Naive thymus-derived CD8-positive, alpha-beta T cell (primary cell): ENCODE measurements at places on chromosomes 7 and 10.
A peak's percentile ranks its signal among the peaks of the same experiment; 100 is the strongest.

GRCh38 chr7:96179837-96180236, 142.1 kb downstream of the SLC25A13 start:
- no peak for DNase-seq

GRCh38 chr10:62130948-62131347, 137.7 kb downstream of the RTKN2 start:
- no peak for DNase-seq

GRCh38 chr10:62380016-62380415, 5.8 kb downstream of the ZNF365 start:
- DNase-seq: no peak

GRCh38 chr10:3095373-3096139, 28.2 kb downstream of the PFKP start:
- DNase-seq: no peak

GRCh38 chr7:7577888-7578287, 11.2 kb downstream of the MIOS start:
- DNase-seq: no peak

DNA sequence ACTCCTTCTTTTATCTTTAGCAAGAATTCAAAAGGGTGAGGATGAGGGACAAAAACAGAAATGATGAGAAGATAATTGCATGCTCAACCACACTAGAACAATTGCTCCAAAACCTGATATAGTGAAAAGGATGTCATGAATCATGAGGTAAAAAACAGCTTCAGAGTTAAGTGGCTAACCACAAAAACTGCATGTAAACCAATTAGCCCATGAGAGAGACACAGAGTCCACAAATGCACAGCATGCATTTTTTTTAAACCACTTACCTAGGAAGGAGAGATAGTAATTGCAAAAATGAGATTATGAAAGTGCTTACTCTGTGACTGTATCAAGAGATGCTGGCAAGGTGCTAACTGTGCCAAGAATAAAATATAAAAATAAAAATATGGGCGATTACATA, 132.9 kb downstream of the MBL2 start:
- DNase-seq: no peak

GRCh38 chr7:120337308-120337907, 64.4 kb downstream of the KCND2 start:
- DNase-seq: no peak

- no peak for DNase-seq
These were observed 169.2 kb downstream of the PRKCQ start for GRCh38 chr10:6410830-6411229.

GRCh38 chr10:128063736-128064107, 62.5 kb downstream of the MKI67 start:
- no peak for DNase-seq

GRCh38 chr10:53469383-53469782, 696.8 kb upstream of the MBL2 start:
- DNase-seq: no peak

- DNase-seq: no peak
These were observed 36.1 kb downstream of the NET1 start for GRCh38 chr10:5448333-5449001.

GRCh38 chr7:27179030-27179429, 4.9 kb upstream of the HOXA10 start:
- no peak for DNase-seq

GRCh38 chr10:44974628-44975430, 3.8 kb downstream of the DEPP1 start:
- DNase-seq: peak; percentile 65

GRCh38 chr7:111025006-111025405, 65.9 kb upstream of the LRRN3 start:
- DNase-seq: peak; percentile 46

- DNase-seq: no peak
These were observed 4.1 kb upstream of the CTBP2 start for GRCh38 chr10:125164421-125164820.
